ENCODE measurements at places on chromosomes 5 and 9.
A peak's percentile ranks its signal among the peaks of the same experiment; 100 is the strongest.

GRCh38 chr9:99019510-99020331, 76.0 kb downstream of the COL15A1 start:
- no peak for DNase-seq

DNA sequence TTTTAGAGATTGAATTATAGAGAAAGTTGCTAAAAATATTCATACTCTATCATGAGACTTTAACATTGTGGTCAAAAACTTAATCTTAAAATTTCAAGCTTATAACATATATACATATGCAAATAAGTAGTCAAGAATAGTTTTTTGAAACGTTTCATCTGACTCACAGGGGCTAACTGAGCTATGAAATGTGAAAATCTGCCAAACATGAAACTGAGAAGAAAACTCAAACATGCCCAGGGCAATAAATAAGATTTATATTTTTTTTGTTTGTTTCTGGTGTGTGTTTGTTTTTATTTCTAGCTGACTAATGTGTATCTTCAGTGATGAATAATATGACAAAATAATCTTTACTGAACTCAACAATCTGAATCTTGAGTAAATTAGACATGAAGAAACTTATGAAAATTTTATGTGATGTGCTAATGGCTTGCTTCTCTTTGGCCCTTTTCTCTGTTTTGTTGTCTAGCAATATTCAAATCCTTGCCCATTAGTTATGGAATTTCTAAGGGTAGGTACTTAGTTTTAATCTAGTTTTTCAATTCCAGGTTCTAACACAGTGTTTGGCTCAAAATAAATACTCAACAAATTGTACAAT, 99.9 kb downstream of the FAM174A start:
- no peak for DNase-seq

DNA sequence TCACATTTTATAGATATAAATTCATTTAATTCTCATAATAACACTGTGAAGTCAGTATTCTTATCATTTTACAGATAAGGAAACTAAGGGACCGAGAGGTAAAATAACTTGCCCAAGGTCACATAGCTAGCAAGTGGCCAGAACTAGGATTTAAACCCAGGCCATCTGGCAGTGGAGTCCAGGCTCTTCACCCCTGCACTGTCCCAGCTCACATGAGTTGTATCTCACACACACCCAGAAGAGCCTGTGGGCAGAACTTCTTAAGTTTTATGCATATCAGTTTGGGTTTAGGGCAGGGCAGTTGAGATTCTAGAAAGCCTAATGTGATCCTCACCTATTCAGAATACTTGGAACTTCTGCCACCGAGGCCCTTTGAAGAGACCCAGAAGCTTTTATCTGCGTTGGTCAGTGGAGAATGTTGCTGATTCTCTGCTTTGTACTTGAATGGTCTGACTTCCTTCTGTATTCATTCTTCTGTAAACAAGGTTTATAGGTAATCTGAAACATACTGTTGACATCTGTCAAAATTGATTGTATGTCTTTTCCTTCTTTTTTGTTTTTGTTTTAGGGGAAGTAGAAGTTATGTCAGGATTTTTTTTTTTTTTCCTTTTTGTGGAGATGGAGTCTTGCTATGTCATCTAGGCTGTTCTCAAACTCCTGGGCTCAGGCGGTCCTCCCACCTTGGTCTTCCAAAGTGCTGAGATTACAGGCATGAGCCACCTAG, 75.8 kb downstream of the KIAA1958 start:
- DNase-seq, result no peak

- DNase-seq, result no peak
These were observed 109.9 kb downstream of the YIPF5 start for GRCh38 chr5:144060598-144060997.

GRCh38 chr9:132243156-132244074, 81.6 kb downstream of the NTNG2 start:
- no peak for DNase-seq

GRCh38 chr5:5739490-5739945, 317.0 kb downstream of the ICE1 start:
- no peak for DNase-seq

DNA sequence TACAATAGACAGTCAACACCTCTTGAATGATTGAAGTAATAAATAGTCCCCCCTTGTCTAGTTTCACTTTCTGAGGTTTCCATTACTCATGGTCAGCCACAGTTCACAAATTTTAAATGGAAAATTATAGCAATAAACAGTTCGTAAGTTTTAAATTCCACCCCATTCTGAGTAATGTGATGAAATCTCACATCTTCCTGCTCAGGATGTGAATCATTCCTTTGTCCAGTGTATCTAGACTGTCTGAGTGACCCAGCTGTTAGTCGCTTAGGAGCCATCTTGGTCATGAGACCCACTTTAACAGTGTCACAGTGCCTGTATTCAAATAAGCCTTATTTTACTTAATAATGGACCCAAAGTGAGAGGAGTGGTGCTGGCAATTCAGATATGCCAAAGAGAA, 311.6 kb upstream of the PRR16 start:
- DNase-seq, result no peak

DNA sequence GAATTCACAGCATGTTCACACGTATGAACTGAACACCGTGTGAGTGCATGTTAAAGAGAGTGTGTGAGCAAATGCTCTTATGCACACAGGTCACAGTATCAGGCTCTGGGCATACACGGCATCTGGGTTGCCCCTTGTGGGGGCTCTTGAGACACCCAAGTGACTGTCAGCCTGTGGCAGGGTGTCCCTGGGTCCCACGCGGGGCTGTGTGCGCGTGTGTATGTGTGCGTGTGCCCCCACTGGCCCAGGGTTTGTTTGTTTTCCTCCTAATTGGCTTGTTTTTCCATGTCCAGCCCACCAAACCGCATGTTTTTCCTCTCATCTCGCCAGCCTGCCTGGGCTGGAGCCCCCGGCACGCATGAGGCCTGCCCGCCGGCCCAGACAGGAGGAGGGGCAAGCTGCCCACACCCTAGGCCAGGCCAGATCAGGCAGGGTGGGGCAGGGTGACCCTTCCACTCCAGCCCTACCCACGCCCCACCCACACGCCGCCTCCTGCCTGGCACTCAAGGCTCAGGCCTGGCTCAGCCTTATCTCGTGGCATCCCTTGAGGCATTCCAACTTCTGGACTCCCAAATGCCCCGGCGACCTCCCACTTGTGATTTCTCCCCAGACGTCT, 28.8 kb downstream of the CNTFR start:
- DNase-seq, result no peak

- DNase-seq, result no peak
These were observed 15.4 kb upstream of the ARL15 start for GRCh38 chr5:54325610-54326311.

GRCh38 chr9:128636024-128636390, 20.6 kb downstream of the DYNC2I2 start:
- no peak for DNase-seq

- no peak for DNase-seq
These were observed 248.6 kb downstream of the RFX3 start for GRCh38 chr9:3277200-3277599.

- DNase-seq, result no peak
These were observed 911 bp downstream of the ABLIM3 start for GRCh38 chr5:149141957-149142851.

DNA sequence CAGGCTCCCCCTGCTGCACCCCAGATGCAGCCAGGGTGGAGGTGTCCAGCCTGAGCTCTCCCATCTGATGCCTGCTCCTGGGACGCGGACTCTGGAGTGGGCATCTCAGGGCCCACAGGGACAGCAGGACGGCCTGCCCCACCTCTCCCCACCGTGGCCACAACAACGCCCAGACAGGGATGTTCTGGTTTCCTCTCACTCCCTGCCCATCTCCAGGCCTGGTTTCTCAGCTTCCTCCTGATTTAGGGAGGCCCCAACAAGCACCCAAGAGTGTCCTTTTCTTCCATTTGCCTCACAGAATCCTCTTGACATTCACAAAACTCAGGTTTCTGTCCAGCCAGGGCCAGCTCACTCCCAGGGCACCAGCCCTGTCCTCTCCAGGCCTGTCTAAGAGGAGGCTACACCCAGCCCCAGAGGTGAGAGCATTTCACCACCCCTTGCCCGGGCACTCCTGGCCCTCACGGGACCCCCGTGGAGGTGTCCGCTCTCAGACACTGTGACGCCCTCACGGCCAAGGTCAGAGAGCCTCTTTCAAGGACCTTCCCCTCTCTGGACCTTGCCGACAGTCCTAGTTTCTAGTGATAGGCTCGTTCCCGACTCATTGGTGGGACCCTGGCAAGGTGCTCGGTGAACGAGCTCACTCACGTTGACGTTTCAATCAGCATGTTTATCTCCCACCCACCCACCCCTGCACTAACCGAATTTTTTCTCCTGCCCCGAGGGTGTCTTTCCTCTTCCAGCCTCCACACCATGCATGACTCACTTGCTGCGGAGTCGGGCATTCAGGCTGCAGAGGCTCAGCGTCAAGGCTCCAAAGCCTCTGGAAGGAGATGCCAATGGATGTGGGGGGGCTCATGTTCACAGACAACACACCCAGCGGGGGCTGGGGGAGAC, 62.0 kb upstream of the UNC5A start:
- peak; percentile 33 for DNase-seq

- no peak for DNase-seq
These were observed 166.0 kb downstream of the ADAMTS12 start for GRCh38 chr5:33725806-33726205.

- no peak for DNase-seq
These were observed 61.2 kb upstream of the ZFR start for GRCh38 chr5:32505756-32506155.

GRCh38 chr5:3361811-3362605, 233.6 kb upstream of the IRX1 start:
- no peak for DNase-seq

All from activated naive CD4-positive, alpha-beta T cell treated with anti-CD3 and anti-CD28 coated beads, Interleukin-2, amount 50 U/mL, for 72 hours (primary cell).